ENCODE measurements at places on chromosomes 3 and 15. TPM values are rescaled to one million over a fixed set of nuclear protein-coding genes. Genes with fewer than 3 reads are reported as not detected.
A peak's percentile ranks its signal among the peaks of the same experiment; 100 is the strongest.

The CCR8 gene
- not detected for total RNA-seq

The TNFSF10 gene
- total RNA-seq = 0.39 TPM

The ITIH1 gene
- total RNA-seq = 0.69 TPM

The TMEM45A gene
- 6.6 TPM for total RNA-seq

The TEX55 gene
- not detected for total RNA-seq

The MB21D2 gene
- 14.0 TPM for total RNA-seq

The RTP4 gene
- not detected for total RNA-seq

The TMEM158 gene
- 18.5 TPM for total RNA-seq

The C2CD4A gene
- total RNA-seq = 0.32 TPM

The LOXL1 gene
- total RNA-seq = 12.3 TPM

DNA sequence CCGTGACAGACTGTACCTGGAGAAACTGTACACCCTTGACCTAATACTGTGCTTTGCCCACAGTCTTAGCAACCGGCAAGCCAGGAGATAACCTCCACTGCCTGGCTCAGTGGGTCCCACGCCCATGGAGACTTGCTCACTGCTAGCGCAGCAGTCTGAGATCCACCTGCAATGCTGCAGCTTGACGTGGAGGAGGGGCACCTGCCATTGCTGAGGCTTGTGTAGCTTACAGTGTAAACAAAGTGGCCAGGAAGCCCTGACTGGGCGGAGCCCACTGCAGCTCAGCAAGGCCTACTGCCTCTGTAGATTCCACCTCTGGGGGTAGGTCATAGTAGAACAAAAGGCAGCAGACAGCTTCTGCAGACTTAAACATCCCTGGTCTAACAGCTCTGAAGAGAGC is 189.3 kb downstream of the EDEM1 start:
- H3K27ac ChIP-seq = no peak overlapping the region
- peaks cover 3% of the 10 kb centered on the region for H3K27me3 ChIP-seq
- no peak overlapping the region for H3K4me3 ChIP-seq
- DNase-seq = peak; percentile 29

DNA sequence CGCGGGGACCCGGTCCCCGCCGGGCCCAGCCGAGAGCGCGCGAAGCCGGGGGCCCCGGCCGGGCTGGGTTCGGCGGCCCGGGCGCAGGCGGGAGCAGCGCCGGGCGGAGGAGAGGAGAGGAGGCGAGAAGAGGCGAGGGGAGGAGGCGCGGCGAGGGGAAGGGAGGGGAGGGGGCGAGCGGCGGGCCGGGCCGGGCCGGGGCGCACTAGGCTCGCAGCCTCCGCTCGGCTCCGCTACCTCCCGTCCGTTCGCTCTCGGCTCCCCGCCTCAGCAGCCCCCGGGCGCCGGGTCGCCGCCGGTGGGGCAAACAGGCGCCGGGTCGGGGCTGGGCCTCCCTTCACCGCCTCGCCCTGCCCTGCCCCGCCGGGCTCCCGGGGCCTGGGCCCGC is 351 bp downstream of the INSYN1 start:
- peaks cover 34% of the 10 kb centered on the region for H3K4me1 ChIP-seq
- H3K36me3 ChIP-seq = no peaks in the 10 kb centered on the region
- DNase-seq = peak; percentile 47
- no peak overlapping the region for H3K27ac ChIP-seq

DNA sequence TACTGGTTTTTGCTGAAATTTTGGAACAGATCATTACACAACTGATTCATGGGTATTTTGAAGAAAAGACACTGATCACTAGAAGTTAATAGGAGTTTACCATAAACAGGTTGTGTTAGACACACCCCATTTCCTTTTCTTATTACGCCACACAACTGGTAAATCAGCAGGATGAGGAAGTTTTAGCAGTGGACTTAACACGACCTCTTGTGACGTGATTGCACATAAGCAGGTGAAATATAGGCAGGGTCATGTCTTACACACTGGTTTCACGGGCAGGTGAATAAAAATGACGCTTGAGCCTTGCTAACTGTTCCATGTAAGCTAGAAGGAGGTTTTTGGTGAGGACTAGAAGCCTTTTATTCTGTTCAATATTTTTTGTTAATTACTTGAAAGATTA is 27.1 kb upstream of the TPRG1 start:
- H3K27me3 ChIP-seq = no peaks in the 10 kb centered on the region
- H3K27ac ChIP-seq = no peak overlapping the region
- H3K36me3 ChIP-seq = no peaks in the 10 kb centered on the region
- no peak for DNase-seq

- no peaks in the 10 kb centered on the region for H3K4me1 ChIP-seq
- no peak overlapping the region for H3K27ac ChIP-seq
- H3K27me3 ChIP-seq = peaks cover 15% of the 10 kb centered on the region
- H3K36me3 ChIP-seq = peaks cover 16% of the 10 kb centered on the region
- H3K4me3 ChIP-seq = no peak overlapping the region
- no peak for DNase-seq
Measured at GRCh38 chr3:42289026-42289425, 23.0 kb upstream of the CCK start.

DNA sequence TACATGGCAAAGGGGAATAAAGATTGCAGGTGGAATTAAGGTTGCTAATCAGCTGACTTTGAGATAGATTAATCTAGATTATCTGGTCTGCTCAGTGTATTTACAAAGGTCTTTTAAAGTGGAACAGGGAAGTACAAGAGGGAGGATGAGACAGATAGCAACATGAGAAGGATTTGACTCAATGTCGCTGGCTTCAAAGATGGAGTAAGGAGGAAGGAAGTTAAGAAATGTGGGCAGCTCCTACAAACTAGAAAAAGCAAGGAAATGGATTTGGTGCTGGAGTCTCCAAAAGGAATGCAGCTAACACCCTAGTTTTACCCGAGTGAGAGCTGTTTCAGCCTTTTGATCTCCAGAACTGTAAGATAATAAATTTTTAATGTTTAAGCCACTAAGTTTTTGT is 180.7 kb upstream of the TTC14 start:
- no peak for DNase-seq
- no peaks in the 10 kb centered on the region for H3K27me3 ChIP-seq
- H3K4me3 ChIP-seq = no peak overlapping the region
- H3K36me3 ChIP-seq = no peaks in the 10 kb centered on the region
- H3K4me1 ChIP-seq = no peaks in the 10 kb centered on the region

GRCh38 chr15:32636908-32637567 is 4.5 kb upstream of the SCG5 start:
- H3K27ac ChIP-seq = no peak overlapping the region
- H3K4me3 ChIP-seq = no peak overlapping the region
- no peaks in the 10 kb centered on the region for H3K27me3 ChIP-seq
- no peak for DNase-seq

DNA sequence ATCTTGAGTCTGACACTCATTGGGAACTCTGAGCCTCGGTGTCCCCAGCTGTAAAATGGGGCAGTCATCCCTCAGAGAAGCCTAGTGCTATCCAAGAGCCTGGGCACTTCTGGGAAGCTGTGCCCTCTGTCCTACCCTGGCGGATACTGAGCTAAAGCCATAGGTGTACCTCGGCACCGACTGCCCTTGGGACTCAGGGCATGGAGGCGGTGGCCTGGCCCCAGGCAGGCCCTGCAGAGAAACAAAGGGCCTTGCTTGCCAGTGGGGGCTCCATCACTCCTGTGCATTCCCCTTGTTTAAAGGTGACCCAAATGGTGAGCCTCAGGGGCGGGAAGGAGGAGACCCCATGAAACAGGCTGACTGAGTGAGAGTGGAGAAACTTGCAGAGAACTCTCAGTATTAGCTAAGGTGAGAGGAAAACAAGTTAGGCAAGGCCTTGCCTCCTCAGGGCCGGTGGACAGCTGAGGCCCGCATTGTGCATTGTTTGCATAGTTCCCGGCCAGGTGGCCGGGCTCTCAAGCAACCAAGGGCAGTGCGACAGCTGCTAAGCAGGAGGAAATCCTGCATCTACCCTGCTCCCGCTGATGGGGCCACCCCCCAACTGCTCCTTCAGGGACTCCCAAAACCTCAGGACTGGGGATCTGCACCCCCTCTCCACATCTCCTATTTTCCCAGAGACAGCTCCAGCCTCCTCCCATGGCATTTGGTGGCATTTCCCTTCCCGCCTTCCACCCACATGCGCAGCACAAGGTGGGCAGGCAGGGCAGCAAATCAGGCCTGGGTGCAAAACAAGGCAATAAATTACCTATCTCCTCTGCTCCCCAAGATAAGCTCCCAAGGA is 4.3 kb downstream of the PFKFB4 start:
- no peak overlapping the region for H3K4me3 ChIP-seq
- H3K27ac ChIP-seq = peak overlapping the region; percentile 65
- H3K4me1 ChIP-seq = peaks cover 37% of the 10 kb centered on the region
- no peaks in the 10 kb centered on the region for H3K27me3 ChIP-seq

DNA sequence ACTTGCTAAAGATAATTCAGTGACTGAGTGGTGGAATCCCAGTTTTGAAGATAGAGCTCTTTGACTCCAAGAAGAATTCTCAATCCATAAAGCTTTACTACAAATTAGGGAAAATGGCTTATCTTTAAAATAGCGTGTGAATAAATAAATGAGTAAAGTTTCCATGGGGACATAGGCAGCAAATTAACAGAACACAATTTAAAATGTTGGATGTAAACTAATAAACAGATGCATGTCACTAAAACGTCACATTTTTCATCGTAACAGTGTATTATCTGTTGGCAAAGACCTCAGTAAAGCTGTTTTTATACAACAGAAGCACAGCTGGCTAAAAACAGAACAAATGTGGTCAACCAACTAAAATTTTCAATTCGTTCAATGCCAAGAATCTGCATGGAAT is 913.9 kb upstream of the CFAP20DC start:
- H3K36me3 ChIP-seq = peaks cover 3% of the 10 kb centered on the region
- peaks cover 16% of the 10 kb centered on the region for H3K4me1 ChIP-seq
- H3K27me3 ChIP-seq = no peaks in the 10 kb centered on the region
- H3K27ac ChIP-seq = no peak overlapping the region

GRCh38 chr3:112460519-112461195 is 38.6 kb downstream of the BTLA start:
- no peak overlapping the region for H3K27ac ChIP-seq
- H3K4me1 ChIP-seq = peaks cover 13% of the 10 kb centered on the region
- no peaks in the 10 kb centered on the region for H3K36me3 ChIP-seq
- no peak for DNase-seq

DNA sequence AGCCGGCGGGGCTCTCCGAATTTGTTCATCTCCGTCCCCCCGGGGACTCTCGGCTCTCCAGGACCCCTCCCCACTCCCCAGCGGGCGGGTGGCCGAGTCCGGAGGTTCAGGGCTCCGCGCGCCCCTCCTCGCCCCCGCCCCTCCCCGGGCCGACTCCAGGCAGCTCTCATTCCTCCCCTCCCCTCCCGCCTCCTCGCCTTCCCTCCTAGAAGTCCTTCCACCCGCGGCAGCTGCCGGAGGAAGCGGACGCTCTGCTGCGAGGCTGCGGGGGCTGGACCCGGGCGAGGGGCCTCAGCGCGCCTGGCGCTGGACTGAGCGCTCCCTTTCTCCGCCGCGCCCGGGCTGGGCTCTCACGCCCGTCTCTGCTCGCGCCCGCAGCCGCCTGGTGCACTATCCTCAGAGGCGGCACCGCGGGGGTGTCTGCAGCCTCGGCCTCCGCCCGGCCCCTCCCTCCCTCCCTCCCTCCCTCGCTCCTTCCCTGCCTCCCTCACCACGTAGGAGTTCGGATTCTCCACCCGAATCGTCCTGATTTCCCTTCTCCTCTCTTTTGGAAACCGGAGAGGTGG is at the start of gene ROBO2:
ROBO2 (plus strand) TSS at position 494 of the 566 bp plus-strand sequence. CDS start 687 bp downstream, outside the sequence.
- peaks cover 27% of the 10 kb centered on the region for H3K4me1 ChIP-seq
- H3K27ac ChIP-seq = peak within 1 kb of the TSS; percentile 54
- peaks cover 24% of the 10 kb centered on the region for H3K27me3 ChIP-seq
- peak within 1 kb of the TSS; percentile 87 for H3K4me3 ChIP-seq

DNA sequence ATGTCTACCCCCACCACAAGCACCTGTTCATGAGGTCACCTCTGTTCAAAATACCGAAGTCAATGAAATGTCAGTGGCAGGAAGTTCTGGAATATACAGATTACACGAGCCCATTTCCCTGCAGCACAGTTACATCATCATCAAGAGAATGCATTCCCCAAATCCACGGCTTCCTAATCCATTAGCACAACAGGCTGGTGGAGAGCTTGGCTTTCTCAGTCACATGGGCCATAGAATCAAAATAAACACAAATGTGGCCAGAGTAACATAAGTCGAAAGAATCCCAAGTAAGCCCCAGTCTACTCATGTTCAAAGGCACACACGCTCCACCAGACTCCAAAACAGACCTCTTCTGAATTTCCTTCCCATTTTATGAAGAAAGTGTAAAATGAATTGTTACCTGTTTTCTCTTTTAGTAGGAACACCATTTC is 419.3 kb downstream of the MAGI1 start:
- peaks cover 36% of the 10 kb centered on the region for H3K4me1 ChIP-seq
- DNase-seq = no peak
- no peaks in the 10 kb centered on the region for H3K36me3 ChIP-seq
- no peak overlapping the region for H3K4me3 ChIP-seq
- peak overlapping the region; percentile 3 for H3K27ac ChIP-seq

- no peaks in the 10 kb centered on the region for H3K36me3 ChIP-seq
- no peak overlapping the region for H3K4me3 ChIP-seq
- peaks cover 17% of the 10 kb centered on the region for H3K4me1 ChIP-seq
Measured at GRCh38 chr3:156664011-156664830, 10.2 kb upstream of the TIPARP start.

- no peak overlapping the region for H3K27ac ChIP-seq
- H3K27me3 ChIP-seq = no peaks in the 10 kb centered on the region
- no peaks in the 10 kb centered on the region for H3K36me3 ChIP-seq
- H3K4me1 ChIP-seq = peaks cover 4% of the 10 kb centered on the region
Measured at GRCh38 chr15:98562331-98562937, 85.9 kb upstream of the IGF1R start.

- no peak for DNase-seq
- H3K4me3 ChIP-seq = no peak overlapping the region
- no peaks in the 10 kb centered on the region for H3K27me3 ChIP-seq
- peaks cover 8% of the 10 kb centered on the region for H3K4me1 ChIP-seq
Measured at GRCh38 chr3:15728766-15729165, 69.0 kb downstream of the ANKRD28 start.

- H3K4me3 ChIP-seq = no peak overlapping the region
- peaks cover 7% of the 10 kb centered on the region for H3K4me1 ChIP-seq
- no peak for DNase-seq
- no peak overlapping the region for H3K27ac ChIP-seq
- no peaks in the 10 kb centered on the region for H3K27me3 ChIP-seq
Measured at GRCh38 chr3:64708456-64708855, 20.7 kb upstream of the ADAMTS9 start.

- no peak for DNase-seq
- peaks cover 57% of the 10 kb centered on the region for H3K4me1 ChIP-seq
- H3K36me3 ChIP-seq = peaks cover 3% of the 10 kb centered on the region
- H3K4me3 ChIP-seq = no peak overlapping the region
- peaks cover 5% of the 10 kb centered on the region for H3K27me3 ChIP-seq
- no peak overlapping the region for H3K27ac ChIP-seq
Measured at GRCh38 chr3:43692971-43693370, 2.2 kb downstream of the ABHD5 start.

- H3K27ac ChIP-seq = no peak overlapping the region
- peaks cover 15% of the 10 kb centered on the region for H3K4me1 ChIP-seq
- peaks cover 4% of the 10 kb centered on the region for H3K36me3 ChIP-seq
- no peak for DNase-seq
Measured at GRCh38 chr3:112874725-112875124, 28.1 kb upstream of the CD200R1L start.

- H3K4me1 ChIP-seq = peaks cover 10% of the 10 kb centered on the region
- DNase-seq = no peak
- H3K36me3 ChIP-seq = no peaks in the 10 kb centered on the region
- H3K27ac ChIP-seq = no peak overlapping the region
Measured at GRCh38 chr3:46202535-46202934, 5.6 kb downstream of the CCR1 start.

All from WTC11 (cell line).